B cell (primary cell): ENCODE measurements at places on chromosomes 7 and 10. TPM values are rescaled to one million over a fixed set of nuclear protein-coding genes. Genes with fewer than 3 reads are reported as not detected.
A peak's percentile ranks its signal among the peaks of the same experiment; 100 is the strongest.

GRCh38 chr10:126133906-126134656 is 237.7 kb downstream of the FANK1 start:
- DNase-seq, result no peak

GRCh38 chr10:66799474-66799873 is 126.4 kb upstream of the LRRTM3 start:
- DNase-seq, result no peak

DNA sequence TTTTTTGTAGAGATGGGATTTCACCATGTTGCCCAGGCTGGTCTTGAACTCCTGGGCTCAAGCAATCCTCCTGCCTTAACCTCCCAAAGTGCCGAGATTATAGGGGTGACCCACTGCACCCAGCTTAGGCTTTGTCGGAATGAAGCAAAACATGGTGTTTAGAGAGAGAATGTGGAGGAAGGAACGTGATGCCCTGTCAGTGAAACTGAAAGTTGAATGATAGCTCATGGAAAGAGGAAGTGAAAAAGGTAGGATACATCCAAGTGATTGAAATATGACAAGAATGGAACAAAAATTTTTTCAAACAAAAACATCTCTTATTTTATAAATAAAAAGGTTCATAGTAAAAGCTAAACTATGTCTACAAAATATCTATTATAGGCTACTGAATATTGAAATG is 5.9 kb downstream of the AKAP9 start:
- DNase-seq, result peak; percentile 28

- peak; percentile 12 for DNase-seq
Measured at GRCh38 chr7:69696686-69697685, 98.7 kb downstream of the AUTS2 start.

DNA sequence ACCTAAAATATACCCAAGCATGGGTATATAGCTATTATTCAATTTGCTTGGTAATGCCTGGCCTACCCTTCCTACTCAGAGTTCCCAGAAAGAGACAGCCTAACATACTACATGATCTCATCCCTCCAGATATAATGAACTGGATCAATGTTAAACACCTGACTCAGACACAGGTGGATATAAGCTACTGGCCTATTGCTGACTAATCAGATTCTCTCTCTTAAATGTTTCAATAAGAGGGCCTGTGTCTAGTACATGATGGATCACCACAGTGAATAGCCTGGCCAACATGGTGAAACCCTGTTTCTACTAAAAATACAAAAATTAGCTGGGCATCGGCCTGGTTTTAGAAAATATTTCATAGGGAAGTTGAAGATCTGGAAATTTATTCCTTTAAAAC is 54.1 kb downstream of the COPG2 start:
- DNase-seq, result no peak

The PNLIPRP1 gene
- not detected in 2 replicates for total RNA-seq

The EBLN1 gene
- total RNA-seq, result not detected in 2 replicates

The ZNF503 gene
- not detected in 2 replicates for total RNA-seq

DNA sequence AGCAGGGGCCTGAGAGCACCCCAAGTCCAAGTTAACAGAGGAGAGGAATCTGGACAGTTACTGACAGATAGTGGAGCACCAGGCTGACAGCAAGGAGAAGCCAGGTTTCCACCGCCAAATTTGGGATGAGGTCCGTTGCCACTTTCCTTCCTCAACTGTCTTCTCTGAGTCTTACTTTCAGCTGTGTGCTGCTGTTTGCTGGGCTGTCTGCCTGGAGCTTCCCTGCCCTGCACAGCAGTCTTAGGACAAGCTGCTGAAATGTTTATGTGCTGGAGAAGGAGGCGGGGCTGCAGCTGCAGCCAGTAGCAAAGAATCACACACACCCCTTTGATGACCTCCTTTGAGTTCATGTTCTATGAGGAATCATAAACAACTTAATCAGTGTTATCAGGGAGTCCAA is 17.4 kb upstream of the CYP3A7 start:
- DNase-seq, result no peak

GRCh38 chr7:47543714-47544113 is 38.2 kb downstream of the TNS3 start:
- DNase-seq, result peak; percentile 64

DNA sequence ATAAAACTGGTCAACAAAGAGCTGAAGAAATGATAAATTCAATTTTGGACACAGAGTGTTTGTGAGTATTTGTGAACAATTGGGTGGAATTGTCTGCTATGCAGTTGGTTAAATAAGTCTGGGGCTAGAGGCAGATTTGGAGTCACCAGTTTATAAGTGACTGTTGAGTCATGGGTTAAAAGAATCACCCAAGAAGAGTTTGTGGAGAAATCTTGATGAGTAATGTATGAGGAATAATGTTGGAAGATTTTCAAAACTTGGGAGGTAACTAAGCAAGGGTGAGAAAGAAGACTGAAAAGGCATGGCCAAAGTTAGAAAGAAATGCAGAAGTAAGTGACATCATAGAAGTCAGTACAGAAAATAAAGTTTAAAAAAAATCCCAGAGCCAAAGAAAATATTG is 750.7 kb downstream of the MAGI2 start:
- DNase-seq, result no peak

DNA sequence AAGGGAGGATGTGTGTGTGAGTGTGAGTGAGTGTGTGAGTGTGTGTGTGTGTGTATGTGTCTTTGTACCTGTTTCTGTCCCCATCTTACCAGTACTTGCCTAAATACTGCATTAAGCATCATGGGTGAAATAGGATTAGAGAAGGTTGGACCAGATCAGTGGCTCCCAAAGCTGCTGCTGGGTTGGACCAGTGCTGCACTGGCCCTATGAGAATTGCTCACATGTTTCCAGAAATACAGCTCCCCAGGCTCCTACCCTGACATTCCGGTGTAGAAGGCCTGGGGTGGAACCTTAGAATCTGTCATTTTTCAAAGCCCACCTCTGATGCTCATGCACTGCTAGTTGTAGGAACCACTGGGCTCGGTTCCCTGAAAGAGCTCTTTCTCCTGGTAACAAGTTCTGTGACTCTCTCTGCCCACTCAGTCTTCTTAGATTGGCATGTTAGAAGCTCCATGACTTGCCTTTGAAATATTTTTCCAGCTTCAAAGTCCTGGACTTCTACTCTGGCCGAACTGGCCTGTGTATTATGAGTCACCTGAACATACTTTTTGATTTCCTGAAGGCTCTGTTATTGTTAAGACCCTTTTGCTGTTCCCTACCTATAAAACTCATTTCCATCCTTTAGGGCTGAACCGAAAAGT is 224.7 kb downstream of the CUX1 start:
- DNase-seq, result no peak

GRCh38 chr10:3784510-3785250 is at the start of gene KLF6:
KLF6 (minus strand) TSS chr10:3785209; CDS start chr10:3785014, 195 bp downstream.
- DNase-seq, result no peak

GRCh38 chr10:70063418-70064098 is 10.9 kb downstream of the MACROH2A2 start:
- DNase-seq, result no peak

DNA sequence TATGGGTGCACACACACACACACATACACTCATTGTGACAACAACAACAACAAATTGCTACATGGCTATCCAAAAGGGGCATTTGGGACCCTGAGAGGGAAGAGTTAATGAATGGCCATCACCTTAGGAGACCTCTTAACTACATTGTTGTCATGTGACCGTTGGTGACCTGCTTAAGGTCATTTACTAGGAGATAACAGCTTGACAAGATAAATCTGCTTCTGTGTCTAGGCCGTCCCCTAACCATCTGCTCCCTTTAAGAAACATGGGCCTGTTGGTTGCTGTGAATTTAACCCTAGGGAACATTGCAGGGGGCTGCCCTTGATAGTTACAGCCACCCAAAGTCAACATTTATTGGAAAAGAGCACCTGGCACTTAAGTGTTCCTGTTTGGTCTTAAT is 29.7 kb downstream of the C1QL3 start:
- no peak for DNase-seq

- no peak for DNase-seq
Measured at GRCh38 chr7:31020652-31021051, 31.5 kb upstream of the ADCYAP1R1 start.

GRCh38 chr7:96720843-96721242 is 11.2 kb upstream of the SEM1 start:
- DNase-seq, result no peak

DNA sequence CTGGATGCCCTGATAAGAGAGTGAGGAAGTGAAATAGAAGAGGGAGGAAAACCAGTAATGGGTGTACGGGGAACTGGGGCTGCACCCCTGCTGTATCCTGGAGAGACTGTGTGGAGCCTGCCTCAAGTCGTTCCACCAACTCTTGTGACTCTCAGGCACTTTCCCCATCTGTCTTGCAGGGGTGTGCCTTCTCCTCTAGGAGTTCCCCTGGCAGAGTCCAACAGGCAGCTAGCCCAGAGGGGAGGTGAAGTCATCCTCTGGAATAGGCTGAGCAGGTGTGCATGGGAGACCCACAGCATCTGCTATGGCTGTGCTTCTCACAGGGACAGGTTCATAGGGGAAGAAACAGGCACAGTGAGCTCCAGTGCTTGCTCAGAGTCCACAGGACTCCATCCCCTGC is 46.8 kb downstream of the WIPF3 start:
- no peak for DNase-seq

GRCh38 chr7:43318188-43318770 is 205.8 kb downstream of the HECW1 start:
- no peak for DNase-seq

The GIMAP6 gene
- 0.22 and 0.39 TPM in 2 replicates for total RNA-seq

DNA sequence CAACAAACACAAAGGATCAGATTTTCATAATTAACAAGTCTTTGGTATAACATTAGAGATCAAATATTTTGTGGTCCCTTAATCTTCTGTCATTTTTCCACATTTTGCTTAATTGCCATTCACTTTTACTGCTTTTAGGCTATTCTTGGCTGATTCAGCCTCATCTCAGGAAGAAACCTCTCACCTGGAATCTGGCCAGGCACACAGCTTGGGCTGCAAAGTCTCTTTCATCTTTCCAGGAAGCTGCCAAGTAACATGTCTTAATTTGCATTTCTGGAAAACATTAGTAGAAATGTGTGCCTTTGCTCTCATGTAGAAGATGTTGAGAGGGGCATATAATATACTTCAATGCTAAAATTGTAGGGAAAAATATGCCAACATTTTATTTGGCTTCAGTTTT is 174.2 kb upstream of the STEAP4 start:
- DNase-seq, result no peak

DNA sequence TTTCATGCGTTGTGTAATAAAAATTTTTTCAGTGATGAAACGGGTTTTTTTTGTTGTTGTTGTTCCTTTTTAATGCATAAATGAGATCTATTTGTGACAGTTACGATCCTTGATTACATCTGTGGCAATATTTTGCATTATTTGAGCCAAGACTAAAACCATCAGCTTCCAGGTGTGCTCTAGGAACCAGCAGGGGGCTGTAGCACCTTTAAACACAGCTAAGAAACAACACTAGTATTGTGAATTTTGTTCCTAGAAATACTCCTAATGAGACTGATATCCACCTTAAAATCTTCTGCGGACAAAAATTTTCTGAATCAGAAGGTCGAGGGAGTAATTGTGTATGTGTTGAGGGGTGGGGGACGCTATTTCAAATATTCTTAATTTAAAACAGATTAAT is 52.6 kb downstream of the FGFBP3 start:
- DNase-seq, result no peak

The ANKRD7 gene
- total RNA-seq, result 0.61 TPM in 1 of 2 replicates, not detected in the other

- peak; percentile 55 for DNase-seq
Measured at GRCh38 chr7:112202816-112203215, 3.4 kb downstream of the DOCK4 start.

The GRM3 gene
- not detected in 2 replicates for total RNA-seq

DNA sequence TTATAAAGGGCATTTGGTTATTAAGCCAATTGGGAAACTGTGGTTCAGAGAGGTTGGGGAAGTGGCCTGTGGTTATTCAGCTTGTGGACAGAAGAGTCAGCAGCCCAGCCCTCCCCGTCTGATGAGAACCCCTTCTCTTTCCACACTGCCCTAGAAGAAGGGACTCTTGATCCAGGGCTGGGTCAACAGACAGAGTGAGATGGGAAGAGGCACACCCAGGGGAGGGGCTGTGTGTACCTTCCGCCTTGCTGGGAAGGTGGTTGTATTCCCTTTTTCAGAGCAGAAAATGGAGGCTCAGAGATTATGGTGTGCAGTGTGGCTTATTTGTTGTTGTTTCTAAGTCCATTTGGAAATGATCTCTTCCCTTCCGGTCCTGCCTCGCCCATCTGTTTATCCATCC is 103.4 kb downstream of the GRK5 start:
- no peak for DNase-seq

DNA sequence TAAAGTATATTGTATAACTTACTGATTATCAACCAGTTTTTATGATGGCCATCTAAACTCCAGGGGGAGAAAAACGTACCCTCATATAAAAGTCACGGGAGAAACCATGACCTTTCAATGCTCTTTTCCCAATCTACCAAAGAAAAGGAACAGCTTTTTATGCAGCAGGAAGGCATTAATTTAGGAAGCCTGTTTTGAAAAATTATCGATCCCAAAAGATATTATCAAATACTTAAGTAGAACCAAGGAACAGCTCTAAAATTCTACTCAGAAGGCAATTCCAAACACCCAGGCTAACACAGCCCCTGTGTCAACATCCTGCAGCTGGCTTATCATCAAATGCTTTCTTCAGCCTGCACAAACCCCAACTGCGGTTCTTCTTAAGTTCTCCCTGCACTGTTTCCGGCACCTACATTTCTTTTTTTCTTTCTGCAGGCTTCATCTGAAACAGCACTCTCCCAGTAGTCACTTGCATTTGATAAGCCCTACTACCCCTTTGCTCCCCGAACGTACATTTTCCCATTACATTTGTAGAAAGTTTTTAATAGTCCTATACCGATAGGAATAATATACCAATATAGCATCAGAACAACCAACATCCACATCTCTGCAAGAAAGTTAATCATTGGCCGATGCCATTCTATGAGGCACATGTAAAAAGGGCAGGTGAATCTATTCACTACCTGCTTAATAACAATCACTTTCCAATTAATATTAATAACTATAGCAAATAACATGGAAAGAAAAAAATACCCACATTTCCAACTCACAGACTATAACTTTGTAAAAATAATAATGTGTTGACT is 47.9 kb downstream of the PIP4K2A start:
- DNase-seq, result peak; percentile 45

DNA sequence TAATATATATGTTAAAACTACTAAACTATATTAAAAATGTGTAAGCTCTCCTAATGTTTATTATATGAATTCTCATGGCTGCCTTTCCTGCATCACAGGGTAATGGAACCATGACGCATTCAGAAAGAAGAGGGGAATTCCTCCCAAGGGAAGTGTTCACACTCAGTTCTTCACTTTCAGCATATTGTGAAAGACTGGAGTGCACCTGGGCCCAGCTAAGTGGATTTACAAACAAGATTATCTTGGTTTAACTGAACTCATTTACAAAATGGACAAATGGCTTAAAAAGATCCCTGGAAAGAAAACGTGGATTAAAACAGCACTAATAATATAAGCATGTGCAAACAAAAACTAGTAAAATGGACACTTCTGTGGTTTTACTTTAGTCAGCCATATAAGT is 149.8 kb downstream of the DOCK4 start:
- DNase-seq, result no peak
